ENCODE measurements at places on chromosomes 1 and 21.

DNA sequence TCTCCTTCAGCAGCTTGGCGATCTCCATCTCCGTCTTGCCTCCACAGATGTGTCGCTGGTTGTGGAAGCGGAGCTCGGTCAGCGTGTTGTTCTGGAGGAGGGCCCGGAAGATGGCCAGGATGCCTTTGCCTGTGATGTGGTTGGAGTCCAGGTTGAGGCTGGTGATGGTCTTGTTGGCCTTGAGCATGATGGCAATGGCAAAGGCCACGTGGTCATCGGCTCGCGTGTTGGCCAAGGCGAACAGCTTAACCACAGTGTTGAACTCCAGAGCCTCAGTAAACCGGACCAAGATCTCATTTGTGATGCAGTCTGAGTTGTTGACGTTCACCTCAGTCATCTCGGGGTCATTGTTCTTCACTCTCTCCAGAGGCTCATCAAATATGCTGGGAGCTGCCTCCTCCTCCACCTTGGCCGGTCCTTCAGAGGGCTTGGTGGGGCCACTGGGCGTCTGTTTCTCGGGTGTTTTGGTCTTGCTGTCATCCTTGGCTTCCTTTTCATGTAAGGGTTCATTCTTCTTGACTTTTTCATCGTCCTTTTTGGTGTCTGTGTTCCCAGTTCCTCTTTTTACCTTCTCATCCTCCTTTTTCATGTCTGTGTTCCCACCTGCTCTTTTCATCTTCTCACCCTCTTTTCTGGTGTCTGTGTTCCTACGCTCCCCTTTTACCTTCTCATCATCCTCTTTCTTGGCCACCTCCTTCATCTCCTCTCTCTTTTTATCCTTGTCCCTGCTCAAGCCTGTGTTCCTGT, 11.2 kb downstream of the SHISA4 start:
- no peak for DNase-seq

DNA sequence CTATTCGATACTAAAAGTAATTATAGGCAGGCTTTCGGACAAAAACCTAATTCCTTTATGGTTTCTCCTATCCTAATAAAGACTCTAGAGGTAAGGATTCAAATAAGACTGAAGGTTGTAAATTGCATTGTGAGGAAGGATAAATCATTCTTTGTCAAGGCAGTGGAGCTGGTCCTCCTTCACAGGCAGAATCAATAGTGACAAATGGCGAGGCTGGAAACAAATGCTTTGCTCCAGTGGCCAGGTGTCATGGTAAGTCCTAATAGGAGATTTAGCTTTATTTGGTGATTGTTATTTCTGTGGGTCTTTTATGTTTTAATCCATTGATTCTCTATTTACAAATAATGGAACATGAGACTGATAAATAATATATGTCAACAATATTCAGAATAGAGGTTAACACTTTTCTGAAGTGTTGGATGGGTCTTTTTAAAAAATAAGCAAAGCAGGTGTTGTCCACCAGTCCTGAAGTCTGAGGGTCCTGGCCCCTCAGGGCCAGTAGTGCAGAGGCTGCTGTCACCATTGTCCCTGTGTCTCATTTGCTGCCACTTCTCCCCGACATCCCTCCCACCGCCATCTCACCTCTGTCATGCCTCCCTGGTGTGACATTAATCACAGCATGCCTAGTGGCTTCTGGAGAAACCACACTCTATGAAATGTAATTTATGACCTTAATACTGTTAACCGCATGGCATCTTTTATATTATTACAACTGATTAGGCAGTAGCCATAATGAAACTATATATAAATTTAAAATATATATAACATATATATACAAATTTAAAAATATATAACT, 120.9 kb upstream of the MAGI3 start:
- DNase-seq, result no peak

- no peak for DNase-seq
These were observed 37.7 kb upstream of the IFNLR1 start for GRCh38 chr1:24224761-24225160.

- DNase-seq, result no peak
These were observed 48.0 kb upstream of the LRRC52 start for GRCh38 chr1:165495858-165496205.

Measured in stimulated activated CD8-positive, alpha-beta memory T cell treated with anti-CD3 and anti-CD28 coated beads, Interleukin-15, amount 100 ng/mL, for 48 hours (primary cell).